Fibroblast of skin of back (primary cell): ENCODE measurements at places on chromosomes 6 and 20.
A peak's percentile ranks its signal among the peaks of the same experiment; 100 is the strongest.

GRCh38 chr6:47094241-47094925 is 52.3 kb upstream of the ADGRF1 start:
- DNase-seq: no peak

GRCh38 chr20:64049060-64049877 is at the start of gene SOX18:
Gene SOX18 (minus strand): TSS chr20:64049639. CDS start chr20:64049516, 123 bp downstream.
- peak; percentile 47 for DNase-seq

- DNase-seq: no peak
Observed at GRCh38 chr20:49539481-49540231, 28.3 kb downstream of the PTGIS start.

- DNase-seq: no peak
Observed at GRCh38 chr20:22460231-22460630, 124.1 kb downstream of the FOXA2 start.

GRCh38 chr20:63053432-63054102 is 46.8 kb upstream of the BHLHE23 start:
- DNase-seq: no peak

DNA sequence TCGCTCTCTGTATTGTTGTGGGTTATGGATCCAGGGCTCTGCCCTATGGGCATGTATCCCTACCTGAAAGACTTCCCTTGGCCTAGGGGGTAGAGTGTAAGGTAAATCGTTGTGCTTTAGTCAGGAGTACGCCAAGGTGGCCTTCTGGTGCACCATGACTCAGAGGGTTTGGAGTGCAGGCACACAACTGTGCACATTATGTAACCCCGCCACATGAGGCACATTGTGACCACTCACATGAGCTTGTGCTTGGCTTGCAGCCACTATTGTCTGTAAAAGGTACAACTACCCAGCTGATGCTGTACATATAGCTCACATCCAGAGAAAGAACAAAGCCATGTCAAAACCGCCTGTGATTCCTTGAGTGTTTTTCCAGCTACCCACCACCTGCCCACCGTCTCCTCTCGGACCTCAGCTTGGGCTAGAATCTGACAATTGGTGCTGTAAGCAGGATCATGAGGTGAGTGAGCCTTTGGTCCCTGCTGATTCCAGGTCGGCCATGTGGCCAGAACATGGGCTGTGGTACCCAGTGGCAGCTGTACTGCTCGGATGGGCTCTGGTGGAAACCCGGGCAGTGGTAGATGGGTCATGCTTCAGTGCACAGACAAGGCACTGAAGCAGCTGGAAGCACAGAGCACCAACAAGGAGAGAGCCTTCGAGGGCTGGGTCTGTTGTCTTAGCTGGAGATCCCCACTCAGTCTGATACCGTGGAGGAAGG is 33.8 kb downstream of the HDDC2 start:
- no peak for DNase-seq

- DNase-seq: peak; percentile 71
Observed at GRCh38 chr20:52076164-52076563, 115.4 kb downstream of the ZFP64 start.

GRCh38 chr6:34491091-34491430 is 25.2 kb downstream of the PACSIN1 start:
- DNase-seq: peak; percentile 13

- no peak for DNase-seq
Observed at GRCh38 chr6:151414641-151415260, 23.4 kb upstream of the ZBTB2 start.

GRCh38 chr6:157842212-157842611 is 19.2 kb downstream of the SNX9 start:
- no peak for DNase-seq
